ENCODE measurements at places on chromosomes 16 and 17.
A peak's percentile ranks its signal among the peaks of the same experiment; 100 is the strongest.

DNA sequence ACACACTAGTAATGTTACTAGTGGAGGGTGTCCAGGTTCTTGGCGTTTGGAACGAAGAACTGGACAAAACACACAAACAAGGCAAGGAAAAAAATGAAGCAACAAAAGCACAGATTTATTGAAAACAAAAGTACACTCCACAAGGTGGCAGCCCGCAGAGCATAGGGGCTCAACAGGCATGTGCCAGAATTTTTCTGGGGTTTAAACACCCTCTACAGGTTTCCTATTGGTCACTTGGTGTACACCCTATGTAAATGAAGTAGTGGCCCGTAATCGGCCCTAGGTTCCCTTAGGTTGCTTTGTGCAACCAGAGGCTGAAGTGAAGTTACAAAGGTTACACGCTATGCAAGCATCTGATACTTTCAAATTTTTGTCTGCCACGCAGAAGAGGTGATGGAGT, 8.1 kb downstream of the OR2C1 start:
- no peak for DNase-seq

- DNase-seq = no peak
Observed at GRCh38 chr16:67191411-67191994, 452 bp upstream of the E2F4 start.

DNA sequence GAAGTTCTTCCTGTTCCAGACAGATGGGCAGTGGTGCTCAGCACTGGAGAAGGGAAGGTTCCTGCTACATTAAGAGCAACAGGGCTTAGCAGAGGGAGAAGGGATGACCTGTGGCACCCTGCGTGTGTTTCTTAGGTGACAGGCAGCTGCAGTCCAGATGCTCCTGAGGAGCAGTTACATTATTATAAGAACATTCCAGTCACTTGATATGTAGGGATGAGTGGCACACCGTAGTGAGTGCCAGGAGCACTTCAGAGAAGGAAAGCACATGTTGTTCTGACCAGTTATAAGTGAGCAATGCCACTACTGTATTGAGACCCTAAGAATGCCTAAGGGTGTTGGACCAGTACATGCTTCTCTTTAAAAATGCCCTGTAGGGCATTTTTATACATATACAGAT, 39.9 kb upstream of the MRC2 start:
- no peak for DNase-seq

GRCh38 chr16:84254062-84254461, 14.2 kb upstream of the KCNG4 start:
- no peak for DNase-seq

- no peak for DNase-seq
Observed at GRCh38 chr17:68054296-68054900, 18.9 kb downstream of the KPNA2 start.

DNA sequence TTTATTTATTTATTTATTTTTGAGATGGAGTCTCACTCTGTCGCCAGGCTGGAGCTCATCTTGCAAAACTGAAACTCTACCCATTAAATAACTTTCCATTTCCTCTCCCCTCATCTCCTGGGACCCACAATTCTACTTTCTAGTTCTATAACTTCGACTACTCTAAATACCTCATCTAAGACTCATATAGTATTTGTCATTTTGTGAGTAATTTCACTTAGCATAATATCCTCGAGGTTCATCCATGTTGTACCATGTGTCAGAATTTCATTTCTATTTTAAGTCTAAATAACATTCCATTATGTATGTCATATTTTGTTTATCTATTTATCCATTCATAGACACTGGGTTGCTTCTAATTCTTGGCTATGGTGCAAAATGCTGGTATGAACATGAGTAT, 5.1 kb upstream of the NT5M start:
- no peak for DNase-seq

DNA sequence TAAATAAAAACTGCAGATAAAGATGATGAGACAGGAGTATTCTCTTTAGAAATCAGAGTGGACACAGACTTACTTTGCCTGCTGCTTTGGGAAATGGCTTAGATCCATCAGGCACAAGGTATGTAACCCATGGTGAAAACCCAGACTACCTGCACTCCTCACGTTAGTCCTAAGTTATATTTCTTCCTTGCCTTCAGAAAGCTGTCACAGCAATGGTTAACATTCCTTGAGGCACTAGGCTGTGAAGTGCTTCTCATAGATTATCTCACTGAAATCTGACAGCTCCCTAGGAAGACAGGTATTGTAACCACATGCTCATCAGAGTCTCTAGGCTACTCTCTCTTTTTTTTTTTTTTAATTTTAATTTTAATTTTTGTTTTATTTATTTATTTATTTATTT, 20.9 kb downstream of the ZSWIM7 start:
- no peak for DNase-seq

- DNase-seq = no peak
Observed at GRCh38 chr16:56980792-56981724, 8.3 kb upstream of the NLRC5 start.

DNA sequence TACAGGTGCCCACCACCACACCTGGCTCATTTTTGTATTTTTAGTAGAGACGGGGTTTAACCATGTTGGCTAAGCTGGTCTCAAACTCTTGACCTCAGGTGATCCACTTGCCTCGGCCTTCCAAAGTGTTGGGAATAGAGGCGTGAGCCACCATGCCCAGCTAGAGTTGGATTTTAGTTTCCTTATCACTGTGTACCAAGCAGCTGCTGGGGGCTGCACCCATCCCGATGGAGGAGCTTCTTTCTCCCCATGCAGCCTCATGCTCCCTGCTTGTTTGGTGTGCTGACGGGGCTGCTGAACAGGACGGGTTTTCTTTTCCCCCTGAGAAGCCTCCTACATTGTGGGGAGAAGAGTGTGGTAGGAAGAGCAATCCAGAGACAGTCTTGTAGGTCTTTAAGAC, 173.2 kb downstream of the LGALS9B start:
- DNase-seq = no peak

GRCh38 chr16:85711982-85712587, 23.3 kb upstream of the GINS2 start:
- no peak for DNase-seq

DNA sequence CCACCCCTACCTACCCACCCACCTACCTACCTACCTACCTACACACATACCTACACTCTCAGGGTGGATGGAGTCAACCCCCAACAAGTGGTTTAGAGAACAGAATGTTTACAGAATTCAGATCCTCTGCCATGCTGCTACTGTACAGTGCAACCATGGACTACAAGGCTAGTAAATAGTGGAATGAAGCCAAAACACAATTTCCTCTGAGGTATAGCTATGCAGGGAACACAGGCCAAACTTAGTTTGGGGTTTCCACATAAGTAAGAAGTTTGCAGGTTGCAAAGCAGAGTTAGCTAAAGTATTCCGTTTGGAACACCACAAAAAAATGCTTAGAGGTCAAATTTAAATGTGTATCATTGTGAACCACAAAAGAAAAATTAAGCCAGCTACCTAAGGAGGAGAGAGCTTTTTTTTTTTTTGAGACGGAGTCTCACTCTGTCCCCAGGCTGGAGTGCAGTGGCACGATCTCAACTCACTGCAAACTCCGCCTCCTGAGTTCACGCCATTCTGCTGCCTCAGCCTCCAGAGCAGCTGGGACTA, 2.7 kb upstream of the AP1G1 start:
- no peak for DNase-seq

GRCh38 chr17:79929257-79930061, 90.2 kb upstream of the CBX4 start:
- DNase-seq = no peak

- peak; percentile 13 for DNase-seq
Observed at GRCh38 chr16:69311533-69312387, 610 bp downstream of the VPS4A start.

GRCh38 chr16:22635357-22635761, 124.7 kb downstream of the NPIPB5 start:
- DNase-seq = no peak

DNA sequence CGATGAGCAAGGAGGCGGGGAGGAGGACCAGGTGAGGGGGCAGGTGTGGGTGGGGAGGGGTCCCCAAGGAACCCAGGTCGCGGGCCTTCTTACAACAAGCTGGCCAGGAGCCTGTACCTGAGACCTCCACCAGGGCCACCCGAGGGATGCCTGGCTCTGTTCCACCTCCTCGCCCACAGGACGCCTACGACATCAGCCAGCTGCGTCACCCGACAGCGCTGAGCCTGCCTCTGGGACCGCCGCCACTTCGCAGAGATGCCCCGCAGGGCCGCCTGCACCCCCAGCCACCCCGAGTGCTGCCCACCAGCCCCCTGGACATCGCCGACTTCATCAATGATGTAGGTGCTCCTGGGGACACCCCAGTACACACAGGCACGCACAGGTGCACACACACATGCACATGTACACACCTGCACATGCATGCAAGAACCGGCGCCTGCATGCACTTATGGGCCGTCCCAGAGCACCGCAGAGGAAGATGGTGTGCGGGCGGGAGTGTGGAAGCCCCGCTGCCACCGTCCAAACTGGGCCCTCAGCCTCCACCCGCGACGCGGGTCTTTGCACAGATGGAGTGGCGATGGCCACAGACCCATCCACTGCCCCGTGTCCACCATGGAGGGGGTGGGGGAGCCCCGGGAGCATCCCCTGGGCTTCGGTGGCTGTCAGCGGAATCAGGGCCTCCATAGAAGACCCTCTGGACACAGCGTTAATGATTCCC, 6.6 kb downstream of the SLC22A31 start:
- no peak for DNase-seq

- DNase-seq = no peak
Observed at GRCh38 chr17:76189247-76189646, 48.2 kb upstream of the FOXJ1 start.

GRCh38 chr17:39485555-39485954, 24.3 kb downstream of the CDK12 start:
- DNase-seq = no peak

DNA sequence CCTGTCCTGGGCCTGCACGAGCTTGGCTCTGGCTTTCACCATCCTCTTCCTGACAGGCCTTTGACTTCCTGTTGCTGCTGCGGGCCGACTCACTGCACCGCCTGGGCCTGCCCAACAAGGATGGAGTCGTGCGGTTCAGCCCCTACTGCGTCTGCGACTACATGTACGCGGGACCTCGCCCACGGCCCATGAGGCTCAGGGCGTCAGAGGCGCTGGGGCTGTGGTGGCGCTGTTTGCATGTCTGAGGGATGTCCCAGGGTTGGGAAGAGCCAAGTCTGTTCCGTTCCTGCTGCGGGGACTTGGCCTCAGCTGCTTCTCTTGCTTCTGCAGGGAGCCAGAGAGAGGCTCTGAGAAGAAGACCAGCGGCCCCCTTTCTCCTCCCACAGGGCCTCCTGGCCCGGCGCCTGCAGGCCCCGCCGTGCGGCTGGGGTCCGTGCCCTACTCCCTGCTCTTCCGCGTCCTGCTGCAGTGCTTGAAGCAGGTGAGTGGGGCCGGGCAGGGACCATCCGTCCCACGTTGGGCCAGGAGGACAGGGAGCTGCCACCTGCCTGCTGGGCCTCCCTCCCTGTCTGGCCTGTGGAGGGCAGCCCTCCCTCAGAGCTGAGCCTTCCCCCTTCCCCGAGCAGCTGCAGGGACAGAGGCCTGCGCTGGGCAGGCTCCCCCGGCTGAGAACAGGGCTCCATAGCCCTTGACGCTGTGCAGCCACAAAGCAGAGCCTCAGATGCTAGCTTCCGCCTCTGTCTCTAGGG, 23.8 kb downstream of the TSC2 start:
- DNase-seq = no peak

GRCh38 chr17:83110735-83111134, 31.3 kb downstream of the METRNL start:
- no peak for DNase-seq

DNA sequence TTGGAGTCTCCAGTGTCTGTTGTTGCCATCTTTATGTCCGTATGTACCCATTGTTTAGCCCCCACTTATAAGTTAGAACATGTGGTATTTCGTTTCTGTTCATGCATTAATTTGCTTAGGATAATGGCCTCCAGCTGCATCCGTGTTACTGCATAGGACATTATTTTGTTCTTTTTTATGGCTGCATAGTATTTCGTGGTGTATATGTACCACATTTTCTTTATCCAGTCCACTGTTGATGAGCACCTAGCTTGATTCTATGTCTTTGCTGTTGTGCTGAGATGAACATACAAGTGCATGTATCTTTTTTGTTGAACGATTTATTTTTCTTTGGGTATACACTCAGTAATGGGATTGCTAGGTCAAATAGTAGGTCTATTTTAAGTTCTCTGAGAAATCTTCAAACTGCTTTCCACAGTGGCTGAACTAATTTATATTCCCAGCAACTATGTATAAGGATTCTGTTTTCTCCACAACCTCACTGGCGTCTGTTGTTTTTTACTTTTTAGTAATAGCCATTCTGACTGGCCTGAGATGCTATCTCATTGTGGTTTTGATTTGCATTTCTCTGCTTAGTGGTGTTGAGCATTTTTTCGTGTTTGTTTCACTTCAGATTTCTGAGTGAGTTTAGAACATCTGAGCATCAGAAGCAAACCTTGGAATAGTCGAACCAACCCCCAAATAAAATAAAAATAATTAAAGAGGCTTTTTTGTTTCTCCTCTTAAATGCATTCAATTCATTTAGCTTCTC, 304.7 kb downstream of the ZFHX3 start:
- no peak for DNase-seq

GRCh38 chr16:86480444-86480843, 29.9 kb upstream of the FOXF1 start:
- no peak for DNase-seq

DNA sequence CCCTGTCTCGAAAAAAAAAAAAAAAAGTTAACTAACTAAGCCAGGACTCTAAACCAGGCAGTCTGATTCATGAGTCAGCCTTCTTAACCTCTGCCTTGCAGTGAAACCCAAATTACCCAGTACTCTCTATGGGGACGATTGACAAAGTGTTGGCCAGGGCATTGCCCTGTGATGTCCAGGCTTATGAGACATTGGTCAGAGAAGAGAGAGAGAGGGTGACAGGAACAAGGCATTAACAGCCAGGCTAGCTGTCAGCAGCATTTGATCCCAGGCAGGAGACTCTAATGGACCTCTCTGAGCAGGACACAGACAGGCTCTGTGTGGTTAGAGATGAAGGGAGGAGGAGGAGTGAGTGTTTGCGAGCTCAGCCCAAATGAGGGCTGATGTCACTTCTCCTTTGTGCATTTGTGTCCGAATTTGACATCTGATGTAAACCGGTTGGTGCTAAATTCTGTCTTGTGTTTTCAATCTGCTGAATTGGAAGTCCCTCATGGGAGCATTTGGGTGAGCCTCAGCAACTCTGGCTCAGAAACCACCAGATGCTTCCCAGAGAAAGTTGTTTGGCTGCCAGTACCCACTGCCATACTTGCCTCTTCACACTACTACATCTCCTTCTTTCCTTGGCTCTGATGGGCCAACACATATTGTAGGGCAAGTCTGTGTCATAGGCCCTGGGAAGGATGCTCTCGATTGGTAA, 4.3 kb upstream of the MYL4 start:
- no peak for DNase-seq

DNA sequence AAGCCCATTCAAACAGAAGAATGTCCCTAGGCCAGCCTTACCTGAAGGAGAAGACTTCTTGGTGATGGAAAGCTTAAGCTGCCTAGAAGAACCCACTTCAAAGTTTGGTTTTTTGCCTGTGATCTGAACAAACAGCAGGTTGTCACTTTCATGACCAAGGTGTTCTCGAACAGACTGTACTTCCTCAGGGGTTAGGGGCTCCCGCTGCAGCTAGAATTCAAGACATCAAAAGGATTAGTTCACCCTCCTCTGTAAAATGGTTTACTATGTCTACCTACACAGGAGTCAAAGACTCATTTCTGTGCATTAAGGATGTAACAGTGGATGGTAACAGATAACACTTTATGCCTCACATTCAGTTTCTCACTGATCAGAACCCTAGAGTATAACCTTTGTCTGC, 13.2 kb downstream of the CIAPIN1 start:
- DNase-seq = no peak

Data from NCI-H1930 (cell line).